ENCODE measurements at places on chromosomes 5 and 9.

GRCh38 chr9:14210428-14210827 is 103.5 kb downstream of the NFIB start:
- DNase-seq, result no peak
- no peaks in the 10 kb centered on the region for H3K27me3 ChIP-seq
- H3K27ac ChIP-seq, result no peak overlapping the region
- no peak overlapping the region for H3K4me3 ChIP-seq

DNA sequence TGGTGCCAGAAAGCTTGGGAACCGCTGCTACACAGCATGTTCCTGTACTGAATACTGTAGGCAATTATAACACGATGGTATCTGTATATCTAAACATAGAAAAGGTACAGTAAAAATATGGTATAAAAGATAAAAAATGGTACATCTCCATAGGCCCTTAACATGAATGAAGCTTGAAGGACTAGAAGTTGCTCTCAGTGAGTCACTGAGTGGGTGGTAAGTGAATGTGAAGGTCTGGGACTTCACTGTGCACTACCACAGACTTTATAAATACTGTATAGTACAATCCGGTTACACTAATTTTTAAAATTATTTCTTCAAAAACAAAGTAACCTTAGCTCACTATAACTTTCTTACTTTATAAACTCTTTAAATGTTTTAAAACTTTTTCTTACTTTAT is 819.9 kb upstream of the GRAMD2B start:
- no peaks in the 10 kb centered on the region for H3K4me1 ChIP-seq
- no peak overlapping the region for H3K27ac ChIP-seq
- no peaks in the 10 kb centered on the region for H3K27me3 ChIP-seq
- DNase-seq, result no peak
- H3K36me3 ChIP-seq, result no peaks in the 10 kb centered on the region

- H3K27me3 ChIP-seq, result no peaks in the 10 kb centered on the region
- peaks cover 42% of the 10 kb centered on the region for H3K36me3 ChIP-seq
- H3K27ac ChIP-seq, result peak overlapping the region; percentile 77
- H3K4me3 ChIP-seq, result no peak overlapping the region
- peaks cover 90% of the 10 kb centered on the region for H3K4me1 ChIP-seq
Measured at GRCh38 chr9:113581865-113582697, 118.6 kb downstream of the RGS3 start.

DNA sequence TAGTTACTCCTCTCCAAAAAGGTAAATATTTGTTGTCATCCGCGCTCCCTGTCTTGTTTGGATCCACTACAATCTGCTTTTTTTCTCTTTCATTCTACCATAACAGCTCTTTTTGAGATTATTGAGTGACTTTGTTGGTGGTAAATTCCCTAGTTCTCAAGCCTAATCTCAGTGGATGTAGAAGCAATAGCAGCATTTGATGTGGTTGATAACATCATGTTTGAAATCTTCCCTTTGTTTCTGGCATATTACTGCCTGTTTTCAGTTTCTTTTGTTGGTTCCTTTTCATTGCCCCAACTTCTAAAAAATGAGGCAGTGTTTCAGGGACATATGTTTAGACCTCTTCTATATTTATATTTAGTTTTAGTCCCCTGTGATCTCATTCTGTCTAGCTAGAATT is 8.9 kb downstream of the CDC42SE2 start:
- H3K27me3 ChIP-seq, result no peaks in the 10 kb centered on the region
- no peak overlapping the region for H3K27ac ChIP-seq
- H3K36me3 ChIP-seq, result no peaks in the 10 kb centered on the region
- peaks cover 17% of the 10 kb centered on the region for H3K4me1 ChIP-seq
- H3K4me3 ChIP-seq, result no peak overlapping the region

DNA sequence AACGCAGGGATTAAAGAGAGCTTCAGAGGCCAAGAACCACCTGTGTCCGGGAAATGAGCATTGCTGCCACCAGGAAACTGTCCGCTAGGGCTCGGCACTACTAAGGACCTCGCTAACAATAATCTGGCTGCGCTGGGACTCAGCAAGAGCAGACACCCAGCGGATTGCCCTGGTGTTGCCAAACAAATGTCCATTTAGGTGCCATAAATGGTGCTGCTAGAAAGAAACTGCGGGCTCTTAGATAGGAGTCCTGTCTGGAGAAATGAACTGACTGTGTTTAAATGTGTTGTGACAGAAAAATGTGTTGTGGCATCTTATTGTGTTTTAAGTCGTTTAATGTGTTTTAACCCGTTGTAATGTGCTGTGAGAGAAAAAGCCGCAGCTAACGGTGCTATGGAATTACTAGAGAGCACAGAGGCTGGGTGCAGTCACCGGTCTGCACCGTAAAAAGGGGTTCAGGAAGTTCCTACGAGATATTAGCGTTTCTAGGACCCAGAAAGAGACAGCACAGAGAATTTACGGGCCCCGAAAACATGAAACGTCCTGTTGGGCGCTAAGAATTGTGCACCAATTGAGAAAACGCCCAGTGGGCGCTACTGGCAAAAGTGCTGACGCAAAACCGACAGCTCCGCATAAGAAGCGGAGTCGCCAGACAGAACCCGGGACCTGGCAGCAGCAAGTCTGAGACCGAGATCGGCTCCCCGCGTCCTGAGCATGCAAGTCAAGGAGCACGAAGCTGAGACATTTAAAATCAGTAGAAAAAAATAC is 90.6 kb downstream of the ANXA2R start:
- H3K4me3 ChIP-seq, result peak overlapping the region; percentile 68
- DNase-seq, result peak; percentile 70
- no peaks in the 10 kb centered on the region for H3K36me3 ChIP-seq

- no peak overlapping the region for H3K4me3 ChIP-seq
- H3K4me1 ChIP-seq, result no peaks in the 10 kb centered on the region
- DNase-seq, result no peak
- H3K36me3 ChIP-seq, result no peaks in the 10 kb centered on the region
- H3K27ac ChIP-seq, result no peak overlapping the region
Measured at GRCh38 chr5:33850100-33850594, 41.6 kb downstream of the ADAMTS12 start.

- no peaks in the 10 kb centered on the region for H3K36me3 ChIP-seq
- no peak overlapping the region for H3K27ac ChIP-seq
- DNase-seq, result no peak
- no peaks in the 10 kb centered on the region for H3K4me1 ChIP-seq
Measured at GRCh38 chr5:35483780-35484179, 133.9 kb upstream of the SPEF2 start.

- H3K4me3 ChIP-seq, result no peak overlapping the region
- DNase-seq, result no peak
- peaks cover 61% of the 10 kb centered on the region for H3K4me1 ChIP-seq
- H3K27me3 ChIP-seq, result no peaks in the 10 kb centered on the region
- no peak overlapping the region for H3K27ac ChIP-seq
Measured at GRCh38 chr9:72352911-72353388, 12.1 kb downstream of the ZFAND5 start.

DNA sequence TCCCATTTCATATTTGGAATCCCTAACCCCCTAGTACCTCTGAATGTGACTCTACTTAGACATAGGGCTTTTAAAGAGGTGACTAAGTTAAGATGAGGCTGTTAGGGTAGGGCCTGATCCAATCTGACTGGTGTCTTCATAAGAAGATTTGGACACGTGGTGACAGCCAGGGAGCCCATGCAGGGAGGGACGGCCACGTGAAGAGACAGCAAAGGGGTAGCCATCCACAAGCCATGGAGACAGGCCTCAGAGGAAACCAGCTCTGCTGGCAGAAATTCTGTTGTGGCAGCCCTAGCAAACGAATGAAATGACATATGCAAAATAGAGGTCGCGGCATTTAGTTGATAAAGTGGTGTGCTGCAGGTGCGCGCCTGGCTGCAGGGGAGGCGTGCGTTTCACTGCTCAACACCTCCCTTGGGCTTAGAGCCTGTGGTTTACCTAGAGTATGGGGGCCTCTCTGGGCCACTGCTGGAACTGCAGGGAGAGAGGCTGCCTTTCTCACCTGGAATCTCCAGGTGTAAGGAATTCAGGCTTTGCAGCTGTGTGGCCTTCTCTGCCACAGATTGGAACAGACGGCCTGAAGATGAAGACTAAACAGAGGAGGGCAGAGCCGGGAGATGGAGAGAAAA is 7.1 kb upstream of the AFAP1L1 start:
- H3K36me3 ChIP-seq, result no peaks in the 10 kb centered on the region
- no peak overlapping the region for H3K27ac ChIP-seq
- no peaks in the 10 kb centered on the region for H3K27me3 ChIP-seq
- H3K4me3 ChIP-seq, result no peak overlapping the region
- no peak for DNase-seq

DNA sequence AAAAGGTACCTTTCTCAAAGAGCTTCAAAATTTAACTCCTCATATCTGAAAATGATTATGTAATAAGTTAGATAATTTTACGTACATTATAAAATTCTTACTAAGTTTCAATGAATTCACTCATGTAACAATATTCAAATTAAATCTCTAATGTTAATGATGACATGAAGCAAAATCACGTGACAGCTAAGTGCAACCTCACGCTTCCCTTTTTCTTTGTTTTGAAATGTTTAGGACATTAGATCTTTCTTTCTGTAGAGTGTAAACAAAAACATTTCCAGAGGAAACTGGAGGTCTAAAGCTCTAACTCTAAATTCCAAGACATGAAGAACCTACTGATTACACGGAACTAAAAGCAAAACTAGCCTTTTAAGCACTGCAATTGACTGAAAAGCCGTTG is 227.3 kb upstream of the TBCA start:
- H3K4me3 ChIP-seq, result no peak overlapping the region
- no peak for DNase-seq
- H3K4me1 ChIP-seq, result no peaks in the 10 kb centered on the region
- no peaks in the 10 kb centered on the region for H3K36me3 ChIP-seq
- no peak overlapping the region for H3K27ac ChIP-seq

DNA sequence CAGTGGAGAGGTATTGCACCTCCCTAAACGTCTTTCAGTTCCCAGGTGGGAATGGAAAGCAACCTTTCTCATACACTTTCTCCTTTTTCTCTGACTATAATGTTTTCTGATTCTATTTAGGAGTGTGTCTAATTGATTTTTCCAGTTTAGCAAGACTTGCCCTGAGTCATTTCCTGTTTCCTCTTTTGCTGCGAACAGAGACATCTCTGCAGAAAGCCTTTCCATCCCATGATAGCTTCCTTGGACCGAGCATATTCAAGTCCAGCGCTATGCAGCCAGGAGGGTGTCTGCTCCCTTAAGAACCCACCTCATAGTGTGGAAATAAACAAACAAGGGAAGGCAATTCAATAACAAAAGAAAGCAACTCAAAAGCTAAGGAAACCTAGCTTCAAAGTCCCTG is 60.0 kb upstream of the CDH6 start:
- H3K27me3 ChIP-seq, result no peaks in the 10 kb centered on the region
- H3K4me3 ChIP-seq, result no peak overlapping the region
- DNase-seq, result no peak

GRCh38 chr5:1460054-1460682 is 14.9 kb upstream of the SLC6A3 start:
- no peaks in the 10 kb centered on the region for H3K4me1 ChIP-seq
- H3K27ac ChIP-seq, result no peak overlapping the region
- H3K27me3 ChIP-seq, result no peaks in the 10 kb centered on the region
- H3K4me3 ChIP-seq, result no peak overlapping the region
- no peak for DNase-seq

DNA sequence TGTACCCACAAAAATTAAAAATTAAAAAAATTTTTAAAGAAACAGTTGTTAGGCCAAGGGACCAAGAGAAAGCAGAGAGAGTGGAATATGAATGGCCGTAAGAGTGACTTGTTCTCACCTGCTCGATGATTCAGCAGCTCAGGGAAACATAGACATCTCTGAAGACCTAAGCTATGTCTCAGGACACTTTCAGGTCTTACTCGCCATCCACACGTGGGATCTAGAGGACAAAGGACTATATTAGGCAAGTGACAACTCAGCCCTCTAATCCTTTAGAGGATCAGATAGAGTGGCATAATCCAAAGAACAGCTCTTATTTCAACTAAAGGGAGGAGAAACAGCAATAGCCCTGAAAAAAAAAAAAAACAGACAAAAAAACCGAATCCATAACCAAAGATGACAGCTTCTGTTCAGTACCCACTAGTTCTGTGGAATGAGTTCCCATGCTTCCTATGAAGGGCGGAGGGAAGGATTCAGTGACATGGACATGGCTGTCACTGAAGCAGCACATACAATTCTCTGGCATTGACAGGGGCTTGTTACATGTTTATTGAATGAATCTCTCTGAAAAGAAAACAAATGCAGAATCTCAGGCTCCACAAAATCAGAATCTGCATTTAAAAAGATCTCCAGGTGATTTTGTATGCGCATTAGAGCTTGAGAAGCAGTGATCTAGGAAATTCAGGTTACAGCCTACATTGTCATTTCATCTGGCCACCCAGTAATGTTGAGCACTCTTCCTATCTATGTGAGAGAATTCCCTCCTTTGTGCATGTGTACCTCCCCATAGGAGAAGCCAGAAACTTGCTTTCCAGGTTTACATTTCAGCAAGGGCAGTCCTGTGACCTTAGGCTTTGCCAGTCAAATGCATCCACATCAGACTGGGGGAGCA is 96.0 kb downstream of the KIAA1958 start:
- H3K36me3 ChIP-seq, result no peaks in the 10 kb centered on the region
- no peaks in the 10 kb centered on the region for H3K4me1 ChIP-seq
- H3K27me3 ChIP-seq, result no peaks in the 10 kb centered on the region

DNA sequence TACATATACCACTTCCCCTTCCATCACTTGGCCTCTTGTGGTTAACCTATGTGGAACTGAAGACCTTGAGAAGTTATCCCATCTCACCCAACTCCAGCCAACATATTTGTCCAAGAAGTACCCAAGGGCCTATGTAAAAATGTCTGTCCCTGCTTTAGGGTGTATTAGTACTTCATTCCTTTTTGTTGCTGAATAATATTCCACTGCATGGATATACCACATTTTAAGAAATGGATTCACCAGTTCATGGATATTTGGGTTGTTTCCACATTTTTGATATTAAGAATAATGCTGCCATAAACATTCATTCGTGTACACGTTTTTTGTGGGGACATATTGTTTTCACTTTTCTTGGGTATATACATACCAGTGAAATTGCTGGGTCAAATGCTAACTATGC is 28.6 kb downstream of the IDNK start:
- H3K4me3 ChIP-seq, result no peak overlapping the region
- H3K27me3 ChIP-seq, result no peaks in the 10 kb centered on the region
- DNase-seq, result no peak
- no peaks in the 10 kb centered on the region for H3K4me1 ChIP-seq

GRCh38 chr5:82358457-82358856 is 80.3 kb upstream of the RPS23 start:
- no peak for DNase-seq
- H3K27me3 ChIP-seq, result no peaks in the 10 kb centered on the region
- H3K4me3 ChIP-seq, result no peak overlapping the region

DNA sequence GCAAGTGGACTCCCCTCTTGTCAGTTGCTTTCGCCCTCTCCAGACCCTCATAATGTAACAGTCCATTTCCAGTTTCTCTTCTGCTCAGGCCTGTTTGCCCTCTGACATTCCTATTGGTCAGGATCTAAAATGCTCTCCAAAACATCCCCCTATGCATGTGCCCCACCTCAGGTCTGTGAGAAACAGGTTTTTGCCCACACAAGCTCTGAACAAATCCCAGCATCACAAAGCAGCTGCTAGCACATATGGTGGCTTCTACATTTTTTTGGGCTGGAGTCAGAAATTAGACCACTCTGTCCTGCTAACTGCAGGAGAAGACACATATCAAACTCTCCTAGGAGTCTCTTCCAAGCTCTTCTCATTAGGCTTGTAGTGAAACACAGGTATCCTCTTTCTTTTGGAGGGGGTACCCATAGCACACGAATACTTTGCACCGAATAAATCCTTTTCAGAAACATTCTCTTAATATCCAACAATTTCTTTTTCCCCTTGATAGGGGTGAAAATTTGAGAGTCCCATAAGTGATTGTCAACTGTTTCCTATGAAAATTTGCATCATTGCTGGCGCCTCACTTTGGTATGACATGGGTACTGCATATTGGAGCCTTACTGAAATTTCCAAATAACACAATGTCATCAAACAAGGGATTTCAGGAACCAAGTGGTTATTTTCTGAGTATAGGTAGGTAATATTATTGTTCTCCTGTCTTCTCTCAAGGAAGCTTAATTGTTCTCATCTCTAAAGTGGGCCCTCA is 19.3 kb upstream of the HSPA9 start:
- no peak for DNase-seq
- no peak overlapping the region for H3K27ac ChIP-seq
- no peaks in the 10 kb centered on the region for H3K27me3 ChIP-seq
- no peaks in the 10 kb centered on the region for H3K4me1 ChIP-seq
